ENCODE measurements at places on chromosomes 6 and 20. TPM values are rescaled to one million over a fixed set of nuclear protein-coding genes. Genes with fewer than 3 reads are reported as not detected.

GRCh38 chr6:111428811-111429210 lies 54.2 kb downstream of the REV3L start:
- DNase-seq, result no peak

Gene BTN1A1
- not detected for total RNA-seq

- DNase-seq, result no peak
These were observed 6.8 kb upstream of the SOX4 start for GRCh38 chr6:21586740-21587178.

Gene MUC22
- not detected for total RNA-seq

GRCh38 chr20:48949304-48950170 lies 28.0 kb downstream of the ARFGEF2 start:
- DNase-seq, result no peak

GRCh38 chr6:14875481-14876063 lies 370.3 kb upstream of the JARID2 start:
- no peak for DNase-seq

DNA sequence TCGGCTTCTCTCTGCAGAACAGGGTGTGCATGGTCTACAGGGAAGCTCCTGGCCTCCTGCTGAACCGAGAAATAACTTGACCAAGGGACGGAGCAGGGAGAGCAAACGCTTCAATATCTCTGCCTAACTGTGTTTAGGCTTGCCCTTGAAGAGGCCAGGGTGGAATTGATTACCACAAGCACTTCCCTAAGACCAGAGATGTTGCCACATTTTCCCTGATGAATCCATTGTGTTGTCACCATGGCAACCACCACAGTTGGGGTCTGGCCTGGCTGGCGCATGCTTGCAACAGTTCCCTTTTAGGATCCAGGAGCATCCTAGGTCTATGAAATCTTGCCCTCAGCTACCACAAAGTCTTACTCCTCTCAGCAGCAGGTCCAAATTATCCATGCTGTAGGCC lies 213.5 kb upstream of the SULF2 start:
- no peak for DNase-seq

- DNase-seq, result no peak
These were observed 40.2 kb downstream of the PGM3 start for GRCh38 chr6:83152913-83153312.

Gene PTCRA
- not detected for total RNA-seq

- no peak for DNase-seq
These were observed 6.2 kb upstream of the ZNF311 start for GRCh38 chr6:29011276-29011734.

GRCh38 chr6:47109281-47109680 lies 67.1 kb upstream of the ADGRF1 start:
- no peak for DNase-seq

- no peak for DNase-seq
These were observed 29.7 kb downstream of the ZMYND8 start for GRCh38 chr20:47326658-47327268.

DNA sequence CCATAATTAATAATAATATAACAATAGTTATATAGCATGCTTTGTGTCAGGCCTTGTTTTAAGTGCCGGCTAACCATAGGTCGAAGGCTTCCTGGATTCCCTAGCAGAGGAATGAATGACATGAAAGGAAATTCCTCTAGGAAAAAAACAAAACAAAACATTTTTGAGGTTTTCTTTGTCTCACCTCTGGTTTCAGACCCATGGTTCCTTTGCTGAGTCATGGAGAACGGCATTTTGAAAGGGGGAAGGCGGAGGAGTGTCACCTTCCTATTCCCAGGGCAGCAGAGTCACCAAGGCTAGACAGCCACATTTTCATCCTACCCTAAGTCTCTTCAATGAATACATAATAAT lies 25.3 kb upstream of the CCND3 start:
- DNase-seq, result no peak

- no peak for DNase-seq
These were observed 298.7 kb downstream of the TSHZ2 start for GRCh38 chr20:53270792-53271375.

Gene PSMB9
- total RNA-seq, result 0.90 TPM

- no peak for DNase-seq
These were observed 69.6 kb upstream of the ADGRF1 start for GRCh38 chr6:47111685-47112084.

DNA sequence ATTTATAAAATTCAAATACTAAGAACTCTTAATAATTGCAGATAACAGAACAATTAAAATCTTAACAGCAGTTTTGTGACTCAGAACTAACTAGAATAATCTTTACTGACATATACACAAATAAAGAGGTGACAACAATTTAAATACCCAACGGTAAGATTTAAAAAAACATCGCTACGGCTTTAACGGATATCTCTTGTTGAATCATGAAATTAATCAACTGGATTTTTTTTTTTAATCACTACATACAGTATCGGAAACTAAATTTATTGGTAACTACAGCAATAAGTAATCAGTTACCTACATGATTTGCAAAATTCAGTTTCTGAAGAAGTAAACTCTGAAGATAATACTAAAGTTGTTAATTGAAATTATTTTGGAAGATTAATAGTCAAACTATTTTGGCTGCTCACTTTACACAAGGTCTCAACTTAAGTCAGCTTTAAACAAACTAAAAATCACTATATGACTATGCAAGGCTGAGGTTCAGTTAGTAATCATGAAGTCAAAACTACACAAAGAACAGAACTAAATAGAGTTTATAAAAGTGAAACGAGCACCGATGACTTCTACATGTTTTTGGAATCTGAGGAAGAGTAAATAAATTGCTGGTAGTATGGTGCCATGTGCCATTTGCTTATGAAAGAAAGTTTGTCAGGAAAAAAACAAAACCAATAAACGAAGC lies 128.8 kb downstream of the HUS1B start:
- DNase-seq, result no peak

DNA sequence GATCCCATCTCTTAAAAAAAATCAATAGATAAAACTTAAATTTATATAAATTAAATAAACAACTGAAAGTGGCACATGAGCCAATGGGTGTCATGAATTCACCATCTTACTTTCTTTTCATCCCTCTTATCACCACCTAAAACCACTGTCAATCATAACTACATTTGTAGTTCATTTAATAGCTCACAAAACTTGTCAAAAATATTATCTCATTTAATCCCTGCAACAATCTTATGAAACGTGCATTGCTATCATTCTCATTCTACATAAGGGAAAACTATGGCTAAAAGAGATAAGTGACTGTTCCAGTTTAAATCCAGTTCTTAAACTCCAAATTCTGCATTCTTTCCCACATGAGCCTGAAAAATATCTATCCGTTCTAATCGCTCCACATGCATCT lies 80.6 kb upstream of the BEND6 start:
- no peak for DNase-seq

DNA sequence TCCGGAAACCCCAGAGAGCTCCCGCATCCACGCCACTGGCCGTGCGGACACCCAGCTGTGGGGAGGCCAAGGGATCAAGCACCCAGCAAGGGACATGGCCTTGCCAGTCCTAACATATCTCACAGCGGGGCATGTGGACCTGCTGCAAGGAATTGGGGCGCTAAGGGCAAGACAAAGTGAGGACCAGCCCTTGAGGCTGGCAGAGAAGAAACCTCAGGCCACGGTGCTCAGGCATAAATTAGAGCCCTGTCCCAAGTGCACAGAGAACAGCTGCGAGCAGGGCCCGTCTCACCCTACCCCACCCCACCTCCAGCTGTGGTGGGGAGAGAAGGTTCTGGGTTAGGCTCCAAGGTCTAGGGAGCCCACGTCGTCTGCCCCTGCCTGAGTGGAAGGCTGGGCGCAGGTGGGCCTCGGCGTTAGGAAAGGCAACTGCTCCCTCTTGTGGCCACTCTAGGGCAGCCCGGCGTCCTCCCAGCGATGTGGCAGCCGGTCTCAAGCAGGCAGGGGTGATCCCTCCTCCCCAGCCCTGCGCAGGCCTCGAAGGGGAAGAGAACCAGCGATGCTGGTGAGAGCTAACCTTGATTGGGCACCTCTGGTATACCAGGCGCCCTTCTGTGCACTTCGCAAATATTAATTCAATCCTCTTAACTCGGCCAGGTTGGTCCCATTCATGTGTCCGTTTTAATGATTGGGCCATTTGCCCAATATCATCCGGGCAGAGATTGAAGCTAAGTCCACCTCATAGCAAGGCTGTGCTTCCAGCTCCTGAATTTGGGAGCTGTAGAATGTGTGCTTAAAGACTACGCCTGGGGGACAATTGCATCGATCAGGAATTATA lies 235.8 kb downstream of the NFATC2 start:
- no peak for DNase-seq

DNA sequence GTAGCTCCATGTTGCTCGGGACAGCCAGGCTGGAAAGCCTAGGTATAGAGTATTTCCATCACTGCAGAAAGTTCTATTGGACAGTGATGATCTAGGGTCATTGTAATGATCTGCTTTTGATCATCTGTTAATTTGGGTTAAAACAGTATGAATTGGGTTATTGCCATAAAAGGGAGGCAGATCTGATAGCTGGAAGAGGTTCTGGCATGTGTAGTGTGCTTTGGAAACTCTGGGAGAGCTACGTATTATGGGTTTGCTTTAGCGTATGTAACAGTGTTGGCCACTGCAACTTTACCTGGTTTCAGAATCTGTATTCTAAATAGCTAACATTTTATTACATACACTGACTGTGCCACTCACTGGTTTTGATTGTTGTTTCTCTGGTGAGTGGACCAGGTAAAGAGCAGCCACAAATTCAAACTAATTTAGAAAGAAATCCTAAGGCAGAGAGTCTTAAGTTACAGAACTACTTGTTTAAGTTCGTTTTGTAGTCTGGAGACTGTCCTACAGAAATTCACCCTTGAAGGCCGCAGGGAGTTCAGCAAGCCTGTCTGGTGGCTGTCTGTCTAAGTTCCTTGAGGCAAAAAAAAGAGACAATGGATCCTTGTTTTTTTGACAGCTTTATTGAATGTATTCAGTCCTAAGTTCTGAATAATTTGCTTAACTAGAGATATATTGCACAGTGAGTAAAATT lies 300.3 kb downstream of the PRL start:
- DNase-seq, result no peak

DNA sequence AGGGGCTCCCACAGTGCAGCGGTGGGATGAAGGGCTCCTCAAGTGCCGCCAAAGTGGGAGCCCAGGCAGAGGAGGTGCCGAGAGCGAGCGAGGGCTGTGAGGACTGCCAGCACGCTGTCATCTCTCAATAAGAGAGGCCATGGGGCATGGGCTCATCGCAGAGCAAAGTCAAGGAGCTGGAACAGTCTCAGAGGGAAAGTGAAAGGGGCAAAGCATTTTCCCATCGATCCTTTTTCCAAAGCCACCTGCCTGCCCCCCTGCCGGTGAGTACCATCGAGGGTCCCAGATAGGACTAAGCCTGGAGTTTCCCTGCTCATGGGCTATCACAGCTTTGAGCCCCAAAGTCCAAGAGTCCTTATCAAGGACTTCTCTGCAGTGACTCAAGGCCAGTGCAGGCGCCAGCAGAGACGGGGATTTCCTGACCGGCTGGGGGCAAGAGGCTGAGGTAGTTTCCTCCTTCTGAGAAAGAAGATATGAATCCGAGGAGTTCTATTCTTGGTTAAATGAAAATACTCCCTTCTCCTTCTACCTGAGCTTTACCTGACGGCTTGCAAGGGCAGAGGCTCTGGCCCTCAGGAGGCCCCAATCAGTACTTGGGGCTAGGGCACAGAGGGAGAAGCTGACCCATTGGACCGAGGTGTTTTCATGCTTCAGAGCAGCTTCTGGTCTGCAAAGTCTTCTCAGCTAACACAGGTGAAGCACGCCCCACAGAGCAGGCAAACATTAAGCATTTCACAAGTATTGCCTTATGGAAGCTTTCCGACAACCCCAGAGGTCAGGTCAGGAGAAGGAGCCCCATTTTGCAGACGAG lies 22.6 kb downstream of the ETV7 start:
- no peak for DNase-seq

DNA sequence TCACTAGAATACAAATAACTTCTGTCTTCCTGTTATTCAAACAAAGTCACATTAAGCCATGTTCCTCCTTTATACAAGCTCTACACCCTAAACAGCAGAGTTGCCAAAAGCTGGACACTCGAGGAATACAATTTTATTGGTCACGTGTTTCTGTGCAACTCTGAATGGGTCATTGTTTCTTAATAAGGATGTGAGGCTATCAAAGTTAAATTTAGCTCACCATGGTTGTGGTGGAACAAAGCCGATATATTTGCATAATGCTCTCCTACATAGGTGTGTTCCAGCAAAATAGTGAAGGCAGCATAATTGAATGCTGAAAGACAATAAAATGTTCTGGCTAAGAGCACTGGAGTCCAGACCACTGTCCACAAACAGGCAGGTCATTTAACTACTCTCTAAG lies 36.9 kb upstream of the CD2AP start:
- no peak for DNase-seq

DNA sequence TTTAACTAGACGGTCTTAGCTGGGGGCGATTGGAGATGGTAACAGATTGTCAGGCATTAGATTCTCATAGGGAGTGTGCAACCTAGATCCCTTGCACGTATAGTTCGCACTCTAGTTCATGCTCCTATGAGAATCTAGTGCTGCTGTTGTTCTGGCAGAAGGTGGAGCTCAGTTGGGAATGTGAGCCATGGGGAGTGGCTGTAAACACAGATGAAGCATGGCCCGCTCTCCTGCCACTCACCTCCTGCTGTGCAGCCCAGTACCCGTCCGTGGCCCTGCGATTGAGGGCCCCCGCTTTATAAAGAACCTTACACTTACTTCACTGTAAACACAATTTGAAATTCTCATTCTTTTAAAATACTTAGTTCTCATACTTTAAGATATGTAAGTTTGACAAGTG lies 339.4 kb downstream of the CDH26 start:
- DNase-seq, result no peak

DNA sequence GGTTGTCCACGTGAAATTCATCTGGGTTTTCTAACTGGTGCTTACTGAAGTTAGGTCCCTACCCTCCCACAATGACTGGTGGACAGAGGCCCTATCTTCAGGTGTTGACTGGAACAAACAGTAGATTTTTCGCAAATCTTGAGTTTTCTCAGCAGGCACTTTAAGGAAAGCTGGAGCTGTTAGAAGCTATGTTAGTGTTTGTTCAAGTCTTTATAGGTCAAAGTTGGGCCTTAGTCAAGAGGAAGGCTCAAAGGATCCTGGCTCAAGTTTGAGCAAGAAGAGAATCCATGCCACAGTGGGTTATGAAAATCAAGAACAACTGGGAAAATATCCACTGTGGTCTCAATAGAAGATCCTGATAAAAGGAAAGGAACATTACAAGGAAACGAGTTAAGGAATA lies 48.5 kb upstream of the ELOVL5 start:
- DNase-seq, result no peak

Gene SRMS
- not detected for total RNA-seq

DNA sequence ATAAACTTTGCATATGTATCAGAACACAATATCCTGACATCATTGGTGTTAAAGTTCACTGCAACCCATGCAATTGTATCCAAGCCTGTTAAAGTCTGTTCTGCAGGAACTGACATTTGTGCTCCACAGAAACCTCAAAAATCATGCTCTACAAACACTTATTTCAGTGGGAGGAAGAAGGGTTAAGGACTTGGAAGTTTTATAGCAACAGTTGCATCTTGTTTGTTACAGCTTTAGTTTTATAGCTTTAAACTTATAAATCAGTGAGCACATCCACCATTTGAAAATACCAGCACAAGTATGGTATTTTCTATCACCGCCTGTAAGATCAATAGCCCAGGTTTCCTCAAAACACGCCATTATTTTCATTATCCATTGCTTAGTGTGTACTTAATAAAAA lies 884 bp downstream of the ECT2L start:
- no peak for DNase-seq

- no peak for DNase-seq
These were observed 18.8 kb downstream of the OR2A4 start for GRCh38 chr6:131682442-131682841.

Gene NOTCH4
- total RNA-seq, result 0.82 TPM

- peak; percentile 51 for DNase-seq
These were observed 58.6 kb downstream of the TMEM242 start for GRCh38 chr6:157264701-157265100.

Gene OR2B6
- not detected for total RNA-seq

All from chondrocyte (in vitro differentiated cells).